ENCODE measurements at places on chromosomes 7 and 10. TPM values are rescaled to one million over a fixed set of nuclear protein-coding genes. Genes with fewer than 3 reads are reported as not detected.

Gene RNLS
- 22.9 TPM for total RNA-seq

Gene FOXP2
- 11.8 TPM for total RNA-seq

Gene CDNF
- not detected for total RNA-seq

Gene PCDH15
- total RNA-seq: not detected

Gene FAM24B
- total RNA-seq: 2.8 TPM

Gene KCNH2
- total RNA-seq: 2.4 TPM

Gene ZNF488
- 1.1 TPM for total RNA-seq

Gene ZNF398
- 20.1 TPM for total RNA-seq

Gene HOXA4
- total RNA-seq: 6.3 TPM

Gene SAP25
- total RNA-seq: 3.1 TPM

Gene LLCFC1
- not detected for total RNA-seq

Gene TAF5
- 3.9 TPM for total RNA-seq

Gene PRKAR2B
- total RNA-seq: 33.1 TPM

Gene SPDYE6
- total RNA-seq: not detected

Gene ARHGAP22
- total RNA-seq: 7.7 TPM

Gene ITIH5
- 20.7 TPM for total RNA-seq

Gene CCDC7
- total RNA-seq: 38.4 TPM

Gene NUPR2
- not detected for total RNA-seq

Gene RSPH10B
- total RNA-seq: not detected

Gene VAX1
- not detected for total RNA-seq

Gene TEX36
- not detected for total RNA-seq

Gene CUBN
- 38.9 TPM for total RNA-seq

Gene ELFN1
- 0.59 TPM for total RNA-seq

Gene CHST3
- 41.2 TPM for total RNA-seq

Gene AASS
- 141 TPM for total RNA-seq

Gene SMIM30
- total RNA-seq: 42.4 TPM

Gene CAMK2B
- total RNA-seq: 9.9 TPM

Gene C10orf62
- 1.1 TPM for total RNA-seq

Gene STK32C
- 17.1 TPM for total RNA-seq

Gene SNCG
- total RNA-seq: 213 TPM

Gene HTR5A
- total RNA-seq: not detected

Gene CALU
- 77.3 TPM for total RNA-seq

Gene TCAF2
- 2.7 TPM for total RNA-seq

Gene SHH
- total RNA-seq: 7.8 TPM

Gene ATOH7
- total RNA-seq: 0.42 TPM
